ENCODE measurements at places on chromosomes 5 and 9.

- DNase-seq: no peak
Measured at GRCh38 chr5:422323-423232, 20.4 kb upstream of the EXOC3 start.

- no peak for DNase-seq
Measured at GRCh38 chr9:16085167-16085726, 532.4 kb downstream of the CCDC171 start.

DNA sequence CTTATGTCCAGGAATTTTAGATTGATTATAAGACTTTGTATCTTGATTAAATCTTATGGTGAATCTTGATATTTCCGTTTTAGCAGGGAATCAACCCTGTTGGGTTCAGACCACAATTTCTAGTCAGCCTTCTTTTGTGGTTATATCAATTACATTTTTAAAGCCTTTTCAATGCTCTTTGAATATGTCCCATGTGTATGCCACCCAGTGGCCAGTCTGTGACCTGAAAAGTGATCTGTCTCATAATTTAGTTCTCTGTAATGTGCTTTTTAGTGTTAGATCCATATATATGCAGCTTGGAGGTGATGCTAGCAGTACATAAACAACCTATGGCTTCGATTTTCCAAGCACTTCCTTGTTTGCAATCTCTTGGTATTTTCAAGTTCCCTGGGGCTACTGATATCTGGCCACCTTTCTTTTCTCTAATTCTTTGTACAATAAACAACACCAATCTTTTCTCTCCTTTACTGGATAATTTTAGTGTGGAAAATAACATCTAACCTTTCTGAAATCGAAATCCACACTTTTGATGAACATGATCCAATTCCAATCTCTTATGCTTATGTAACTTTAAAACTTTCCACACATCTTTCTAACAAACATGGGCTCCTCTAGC lies 28.8 kb downstream of the PDE8B start:
- DNase-seq: peak; percentile 14

GRCh38 chr5:22278164-22278563 lies 575.0 kb downstream of the CDH12 start:
- DNase-seq: no peak

GRCh38 chr9:5698810-5699556 lies 70.1 kb downstream of the RIC1 start:
- peak; percentile 5 for DNase-seq

- peak; percentile 74 for DNase-seq
Measured at GRCh38 chr9:82606492-82607382, 456.2 kb downstream of the RASEF start.

DNA sequence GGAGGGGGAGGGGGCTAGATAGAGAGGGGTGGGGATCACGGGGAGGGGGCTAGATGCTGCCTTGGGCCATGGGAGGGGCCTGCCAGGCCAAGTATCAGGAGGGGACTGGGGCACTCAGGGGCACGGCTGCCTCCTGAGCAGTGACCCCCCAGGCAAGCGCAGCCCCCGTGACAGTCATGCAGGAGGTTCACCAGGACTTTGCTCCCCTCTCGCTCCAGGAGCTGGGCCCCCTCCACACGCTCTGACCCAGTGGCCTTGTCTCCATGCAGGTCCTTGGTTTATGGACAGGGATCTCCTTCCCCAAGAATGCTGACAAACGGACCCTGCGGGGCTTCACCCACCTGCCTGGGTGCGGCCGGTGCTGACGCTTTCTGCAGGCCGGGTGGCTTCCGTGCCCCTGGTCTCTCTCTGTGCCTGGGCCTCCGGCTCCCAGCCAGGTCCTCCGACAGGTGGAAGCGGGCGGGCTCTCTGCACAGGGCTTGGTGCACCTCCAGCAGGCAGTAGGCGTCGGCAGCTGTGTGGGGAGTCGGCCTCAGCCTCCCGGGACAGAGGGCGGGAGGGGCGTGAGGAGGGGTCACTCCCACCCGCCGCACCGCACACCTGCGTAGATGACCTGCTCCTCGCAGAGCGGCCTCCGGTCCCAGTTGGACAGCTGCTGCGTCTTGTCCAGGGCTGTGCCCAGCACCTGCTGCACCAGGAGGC lies 46.8 kb upstream of the NRARP start:
- DNase-seq: no peak

DNA sequence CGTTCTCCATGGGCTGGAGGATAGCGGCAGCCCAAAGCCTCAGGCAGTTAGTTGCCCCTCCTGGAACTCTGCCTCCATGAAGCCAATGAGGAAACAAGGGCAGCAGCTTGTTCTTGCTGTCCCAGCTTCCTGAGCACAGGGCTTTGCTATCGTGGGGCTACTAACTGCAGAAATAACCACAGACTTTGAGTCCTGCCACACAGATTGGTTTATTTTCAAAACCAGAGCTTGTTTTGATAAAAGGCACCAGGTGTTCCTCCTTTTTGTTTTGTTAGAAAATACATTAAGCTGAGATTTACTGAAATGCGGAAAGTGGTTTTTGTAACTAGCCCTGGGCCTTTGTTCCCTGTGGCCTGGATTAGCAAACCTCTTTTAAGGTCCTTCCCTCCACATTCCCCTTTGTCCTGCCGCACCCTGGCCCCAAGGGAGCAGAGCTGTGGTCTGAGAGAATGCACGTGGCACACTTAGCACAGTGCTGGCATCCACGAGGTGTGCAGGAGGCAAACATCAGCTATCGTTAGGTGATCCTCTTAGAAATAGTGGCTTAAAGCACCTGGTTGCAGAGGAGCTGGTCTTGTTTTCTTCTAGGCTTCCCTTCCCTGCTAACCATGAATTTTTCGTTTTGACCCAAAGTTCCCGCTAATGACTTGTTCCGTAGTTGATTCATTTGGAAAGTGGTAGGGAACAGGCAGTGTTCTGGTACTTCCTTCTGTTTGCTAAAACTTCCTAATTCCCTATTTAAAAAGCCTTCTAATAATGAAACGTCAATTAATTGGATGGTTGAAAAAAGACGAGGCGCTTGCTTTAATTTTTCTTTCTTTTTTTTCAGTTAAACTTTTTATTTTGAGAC lies 21.5 kb downstream of the MVB12B start:
- no peak for DNase-seq

- DNase-seq: no peak
Measured at GRCh38 chr5:88881571-88881971, 1.4 kb downstream of the MEF2C start.

GRCh38 chr9:68844157-68844556 lies 139.1 kb downstream of the PIP5K1B start:
- no peak for DNase-seq

- no peak for DNase-seq
Measured at GRCh38 chr5:6108540-6108848, 269.9 kb downstream of the MED10 start.

- no peak for DNase-seq
Measured at GRCh38 chr5:124560370-124560769, 186.1 kb downstream of the ZNF608 start.

- DNase-seq: peak; percentile 100
Measured at GRCh38 chr5:135140446-135141204, 106.6 kb upstream of the PITX1 start.

- no peak for DNase-seq
Measured at GRCh38 chr5:66660396-66660795, 64.2 kb downstream of the MAST4 start.

GRCh38 chr9:135890190-135891026 lies 16.9 kb downstream of the CAMSAP1 start:
- peak; percentile 79 for DNase-seq

- no peak for DNase-seq
Measured at GRCh38 chr9:750249-750967, 91.1 kb upstream of the DMRT1 start.

GRCh38 chr5:130335117-130335516 lies 430.9 kb downstream of the CHSY3 start:
- DNase-seq: peak; percentile 63

DNA sequence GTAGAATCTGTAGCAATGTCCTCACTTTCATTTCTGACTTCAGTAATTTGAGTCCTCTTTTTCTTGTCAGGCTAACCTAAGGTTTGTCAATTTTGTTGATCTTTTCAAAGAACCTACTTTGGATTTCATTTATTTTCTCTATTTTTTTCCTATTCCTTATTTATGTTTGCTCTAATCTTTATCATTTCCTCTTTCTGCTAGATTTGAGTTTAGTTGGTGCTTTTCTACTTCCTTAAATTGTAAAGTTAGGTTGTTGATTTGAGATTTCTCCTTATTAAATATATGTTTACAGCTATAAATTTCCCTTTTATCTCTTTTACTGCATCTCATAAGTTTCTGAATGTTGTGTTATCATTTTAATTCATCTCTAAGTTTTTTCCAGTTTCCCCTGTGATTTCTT lies 75.1 kb upstream of the FAM120A start:
- no peak for DNase-seq
